ENCODE measurements at places on chromosomes 5 and 9. TPM values are rescaled to one million over a fixed set of nuclear protein-coding genes. Genes with fewer than 3 reads are reported as not detected.

The DPYSL3 gene
- not detected for polyA plus RNA-seq

The SHISAL2B gene
- not detected for polyA plus RNA-seq

The ZNF354C gene
- 1.6 TPM for polyA plus RNA-seq

The TSSK1B gene
- polyA plus RNA-seq = not detected

The PCDHB5 gene
- 0.08 TPM for polyA plus RNA-seq

The UBE2QL1 gene
- not detected for polyA plus RNA-seq

The EFCAB9 gene
- not detected for polyA plus RNA-seq

The CCDC152 gene
- polyA plus RNA-seq = 0.82 TPM

The TAF7 gene
- polyA plus RNA-seq = 297 TPM

The SH3PXD2B gene
- polyA plus RNA-seq = not detected

The SPINK1 gene
- polyA plus RNA-seq = not detected

The PTPN3 gene
- polyA plus RNA-seq = not detected
